ENCODE measurements at places on chromosomes 4 and X.

GRCh38 chr4:53043891-53044650 is 182.0 kb downstream of the RASL11B start:
- no peak for DNase-seq

GRCh38 chr4:13541720-13542576 is 2.4 kb downstream of the NKX3-2 start:
- no peak for DNase-seq

- DNase-seq = no peak
Observed at GRCh38 chr4:86563416-86563815, 30.7 kb upstream of the PTPN13 start.

- peak; percentile 84 for DNase-seq
Observed at GRCh38 chr4:74932832-74933561, at the start of gene PARM1. Gene PARM1 (plus strand): TSS chr4:74933116. CDS start chr4:74933328, 212 bp downstream.

- DNase-seq = no peak
Observed at GRCh38 chr4:114998316-114998715, 115.1 kb downstream of the NDST4 start.

GRCh38 chr4:26891054-26891453 is 30.4 kb downstream of the STIM2 start:
- no peak for DNase-seq

DNA sequence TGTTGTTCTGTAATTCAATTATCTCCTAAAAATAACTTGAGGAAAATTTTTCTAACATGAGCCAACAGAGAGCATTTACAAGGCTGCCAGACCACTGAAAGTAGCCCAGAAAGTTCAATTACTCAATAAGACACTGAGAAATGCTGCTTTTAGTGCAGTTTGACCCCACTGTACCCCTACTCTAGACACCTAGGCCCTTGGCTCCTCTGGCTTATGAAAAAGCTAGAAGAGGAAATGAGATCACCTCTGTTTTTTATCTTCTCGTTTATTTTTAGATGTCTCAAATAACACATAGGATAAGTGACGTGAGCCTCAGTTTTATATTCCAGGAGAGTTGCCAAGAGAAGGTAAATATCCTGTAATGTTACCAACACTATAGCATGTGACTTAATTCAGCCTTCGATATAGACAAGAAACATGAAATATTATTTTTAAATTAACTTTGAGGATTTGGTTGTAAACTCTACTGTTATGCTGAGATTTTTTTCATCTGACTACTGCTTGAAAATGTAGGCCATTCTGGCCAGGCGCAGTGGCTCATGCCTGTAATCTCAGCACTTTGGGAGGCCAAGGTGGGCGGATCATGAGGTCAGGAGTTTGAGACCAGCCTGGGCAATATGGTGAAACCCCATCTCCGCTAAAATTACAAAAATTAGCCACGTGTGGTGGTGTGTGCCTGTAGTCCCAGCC is 24.4 kb downstream of the TNIP3 start:
- DNase-seq = no peak

DNA sequence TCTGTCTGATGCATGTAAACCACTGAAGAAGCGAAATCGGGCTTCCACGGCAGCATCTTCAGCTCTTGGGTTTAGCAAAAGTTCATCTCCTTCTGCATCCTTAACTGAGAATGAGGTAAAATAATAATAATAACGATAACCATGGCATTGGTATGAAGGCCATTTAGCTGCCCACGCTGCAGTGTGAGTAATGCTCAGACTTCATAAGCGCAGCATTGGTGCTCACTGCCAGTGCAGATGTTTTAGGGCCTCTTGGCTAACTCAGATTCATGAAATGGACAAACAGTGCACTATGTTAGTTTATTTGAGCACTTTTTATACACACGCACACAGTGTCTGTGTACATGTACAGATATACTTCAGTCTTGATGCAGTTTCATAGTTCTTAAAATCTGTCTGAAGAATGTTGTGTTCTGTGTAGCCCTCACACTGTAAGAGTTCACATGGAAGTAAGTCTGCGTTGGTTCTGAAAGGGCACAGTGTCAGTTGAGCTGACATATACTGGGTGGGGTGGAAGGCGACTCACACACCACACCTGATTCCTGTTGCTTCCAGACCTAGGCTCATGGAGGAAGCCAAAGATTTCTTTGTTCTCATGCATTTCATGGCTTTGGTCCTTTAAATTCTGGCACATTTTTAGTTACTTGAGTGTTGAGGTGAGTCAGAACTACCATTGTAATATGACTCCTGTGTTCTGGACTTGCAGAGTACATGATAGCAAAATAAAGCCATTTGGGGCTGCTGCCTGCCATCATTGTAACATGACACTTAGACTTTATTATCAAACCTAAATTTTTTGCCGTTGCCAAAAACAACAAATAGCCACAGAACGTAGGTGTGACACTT is 68.7 kb downstream of the NSD2 start:
- DNase-seq = no peak

DNA sequence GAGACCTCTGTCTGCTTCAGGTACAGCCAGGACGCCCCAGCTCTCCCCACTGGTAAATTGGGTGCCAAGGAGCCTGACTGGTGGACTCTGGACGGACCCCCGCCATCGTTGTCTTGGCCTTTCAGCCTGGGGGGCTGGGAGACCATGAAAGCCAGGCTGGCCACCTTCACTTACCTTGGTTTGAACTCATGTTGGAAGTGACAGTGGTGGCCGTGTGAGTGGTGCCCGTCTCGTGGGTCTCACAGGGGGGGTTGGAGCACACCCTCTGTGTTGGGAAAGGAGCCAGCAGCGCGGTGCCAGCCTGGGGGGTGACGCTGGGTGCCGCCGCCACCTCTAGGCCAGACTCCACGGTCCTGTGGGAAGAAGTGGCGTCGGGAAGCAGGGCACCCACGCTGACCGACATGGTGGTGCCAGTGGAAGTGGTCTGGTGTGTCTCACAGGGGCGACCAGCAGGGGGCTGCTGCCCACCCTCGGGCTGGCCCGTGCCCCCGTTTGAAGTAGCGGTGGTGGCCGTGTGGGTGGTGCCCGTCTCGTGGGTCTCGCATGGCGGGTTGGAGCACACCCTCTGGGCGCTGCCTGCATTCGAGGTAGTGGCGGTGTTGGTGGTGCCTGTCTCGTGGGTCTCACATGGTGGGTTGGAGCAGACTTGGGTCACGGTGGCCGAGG is 9.6 kb upstream of the RENBP start:
- no peak for DNase-seq

DNA sequence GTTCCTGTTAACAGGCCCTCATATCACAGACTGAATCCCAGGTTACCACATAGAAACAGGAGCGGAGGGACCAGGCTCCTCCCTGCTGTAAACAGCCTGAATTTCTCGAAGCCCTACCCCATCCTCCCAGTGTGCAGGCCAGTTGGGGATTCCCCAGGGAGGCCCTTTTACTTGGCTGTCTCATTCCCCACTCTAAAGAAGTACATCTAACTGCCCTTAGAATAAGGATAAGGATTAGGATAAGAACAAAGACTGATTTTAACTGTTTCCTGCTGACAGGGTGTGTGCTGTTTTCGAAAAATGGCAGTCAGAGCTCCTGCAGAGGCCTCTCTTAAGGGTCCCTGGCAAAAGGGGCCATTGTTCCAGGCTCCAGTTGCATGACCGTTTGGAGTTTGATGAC is 133.7 kb downstream of the PAPSS1 start:
- DNase-seq = no peak

- no peak for DNase-seq
Observed at GRCh38 chrX:119273420-119274192, 37.5 kb downstream of the PGRMC1 start.

DNA sequence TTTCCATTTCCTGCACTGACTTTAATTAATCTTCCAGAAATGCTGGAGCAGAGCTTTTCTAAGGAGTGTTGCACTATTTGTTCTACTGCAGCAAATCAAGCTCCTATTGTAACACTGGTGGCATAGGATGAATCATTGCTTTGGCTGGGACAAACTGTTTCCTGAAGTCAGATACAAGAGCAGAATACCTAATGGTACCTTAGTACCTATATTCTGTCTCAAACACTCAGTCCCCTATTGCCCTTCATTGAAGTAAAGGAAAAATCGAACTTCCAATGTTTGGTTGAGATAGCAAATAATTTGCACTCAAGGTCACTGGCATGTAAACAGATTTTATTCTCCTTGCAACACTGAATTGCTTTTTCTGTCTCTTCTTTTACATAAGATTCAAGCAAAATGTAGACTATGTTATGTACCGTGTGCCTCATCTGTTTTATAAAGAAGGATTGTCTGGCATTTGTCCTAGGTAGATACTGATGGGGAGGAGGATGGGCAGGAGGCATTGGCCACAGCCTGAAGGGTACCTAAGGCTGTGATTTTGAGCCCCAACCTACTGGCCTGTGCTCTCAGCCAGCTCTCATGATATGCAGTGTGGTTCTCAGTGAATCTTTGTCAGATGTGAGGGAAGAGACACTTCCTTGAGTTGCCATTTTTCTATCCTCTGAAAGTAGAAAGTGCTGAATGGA is 141.6 kb downstream of the AASDH start:
- DNase-seq = no peak

DNA sequence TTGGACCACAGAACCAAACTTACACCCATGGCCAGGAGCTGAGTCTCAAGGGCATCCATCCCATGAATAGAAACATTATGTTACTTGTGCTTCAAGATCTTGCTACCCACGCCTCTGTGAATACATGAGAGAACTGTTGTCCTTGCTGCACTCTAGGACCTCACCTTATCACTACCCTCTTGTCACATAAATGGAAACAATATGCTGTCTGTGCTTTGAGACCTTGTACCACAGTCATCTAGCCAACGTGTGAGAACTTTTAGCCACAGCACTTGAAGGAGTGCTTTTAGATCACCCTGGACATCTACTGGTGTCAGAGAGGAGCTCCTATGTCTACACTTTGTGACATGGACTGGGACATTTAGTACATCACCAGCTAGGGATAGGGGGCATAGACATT is 30.7 kb upstream of the HUWE1 start:
- no peak for DNase-seq

GRCh38 chr4:6761649-6762615 is 20.6 kb upstream of the KIAA0232 start:
- DNase-seq = no peak

DNA sequence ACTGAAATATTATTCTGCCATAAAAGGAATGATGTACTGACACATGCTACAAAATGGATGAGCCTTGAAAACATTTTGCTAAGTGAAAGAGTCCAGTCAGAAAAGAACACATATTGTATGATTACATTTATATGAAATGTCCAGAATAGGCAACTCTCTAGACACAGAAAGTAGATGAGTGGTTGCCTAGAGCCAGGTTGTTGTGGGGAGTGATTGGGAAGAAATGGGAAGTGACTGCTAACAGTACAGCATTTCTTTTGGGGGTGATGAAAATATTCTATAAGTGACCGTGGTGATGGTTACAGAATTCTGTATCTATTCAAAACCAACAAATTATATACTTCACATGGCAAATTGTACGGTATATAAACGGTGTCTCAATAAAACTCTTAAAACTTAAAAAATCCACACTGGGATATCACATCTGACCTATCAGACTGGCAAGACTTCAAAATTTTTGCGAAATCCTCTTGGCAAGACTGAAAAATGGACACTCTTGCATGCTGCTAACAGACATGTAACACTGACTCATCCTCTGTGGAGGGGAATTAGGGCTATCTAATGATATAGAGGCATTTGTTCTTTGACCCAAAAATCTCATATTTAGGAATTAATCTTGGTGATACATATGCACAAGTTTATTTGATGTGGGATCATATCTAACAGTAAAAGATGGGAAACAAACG is 71.8 kb downstream of the FAM13A start:
- DNase-seq = no peak

DNA sequence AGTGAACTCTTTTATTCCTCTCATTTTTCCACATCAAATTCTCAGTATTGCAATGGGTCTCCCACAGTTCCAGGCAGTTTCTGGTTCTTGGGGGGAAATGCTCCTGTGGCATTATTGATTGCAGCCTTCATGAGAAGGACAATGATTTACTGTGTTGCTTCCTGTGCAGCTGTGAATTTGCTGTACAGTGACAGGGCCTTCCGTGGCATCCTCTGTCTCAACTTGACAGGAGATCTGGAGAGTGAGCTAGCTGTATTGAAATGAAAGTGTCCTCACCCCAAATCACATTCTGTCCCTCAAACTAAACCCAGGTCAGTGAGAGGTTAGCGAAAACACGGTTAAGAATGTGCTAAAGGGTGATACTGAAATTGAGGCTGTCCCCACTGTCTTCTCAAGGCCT is 77.1 kb upstream of the ATOH1 start:
- peak; percentile 61 for DNase-seq

- DNase-seq = no peak
Observed at GRCh38 chrX:130637591-130637990, 235.8 kb downstream of the RBMX2 start.

GRCh38 chrX:132504417-132504816 is 15.6 kb upstream of the MBNL3 start:
- DNase-seq = no peak

DNA sequence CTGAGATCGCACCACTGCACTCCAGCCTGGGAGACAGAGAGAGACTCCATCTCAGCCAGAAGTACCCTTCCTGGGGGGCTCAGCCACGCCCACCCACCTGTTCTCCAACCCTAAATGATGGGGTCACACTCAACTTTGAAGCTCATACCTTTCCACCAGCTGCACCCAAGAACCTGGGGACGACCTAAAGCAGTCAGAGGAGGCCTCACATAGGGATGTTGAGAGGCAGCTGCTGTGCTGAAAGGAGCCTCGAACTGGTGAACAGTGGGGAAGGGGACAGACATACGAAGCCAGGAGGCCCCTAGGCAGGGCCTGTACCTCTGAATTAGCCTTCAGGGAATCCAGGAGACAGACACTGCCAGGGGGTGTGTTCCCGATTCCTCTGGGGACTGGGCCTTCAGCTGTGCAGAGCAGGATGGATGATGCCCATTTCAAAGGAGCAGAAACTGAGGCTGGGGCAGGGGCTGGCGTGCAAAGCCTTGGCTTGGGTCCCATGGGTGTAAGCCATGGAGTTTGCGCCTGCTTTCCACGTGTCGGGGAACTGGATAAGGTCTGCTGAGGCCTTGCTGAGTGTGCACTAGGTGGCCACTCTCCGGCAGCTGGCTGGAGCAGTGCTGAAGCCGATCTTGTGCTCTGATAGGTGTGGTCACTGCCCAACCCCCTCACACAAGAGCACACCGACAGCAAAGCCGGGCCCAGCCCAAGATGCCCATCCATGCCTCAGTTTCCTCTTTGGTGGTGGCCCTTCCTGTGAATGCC is 130.8 kb downstream of the CPZ start:
- DNase-seq = no peak

DNA sequence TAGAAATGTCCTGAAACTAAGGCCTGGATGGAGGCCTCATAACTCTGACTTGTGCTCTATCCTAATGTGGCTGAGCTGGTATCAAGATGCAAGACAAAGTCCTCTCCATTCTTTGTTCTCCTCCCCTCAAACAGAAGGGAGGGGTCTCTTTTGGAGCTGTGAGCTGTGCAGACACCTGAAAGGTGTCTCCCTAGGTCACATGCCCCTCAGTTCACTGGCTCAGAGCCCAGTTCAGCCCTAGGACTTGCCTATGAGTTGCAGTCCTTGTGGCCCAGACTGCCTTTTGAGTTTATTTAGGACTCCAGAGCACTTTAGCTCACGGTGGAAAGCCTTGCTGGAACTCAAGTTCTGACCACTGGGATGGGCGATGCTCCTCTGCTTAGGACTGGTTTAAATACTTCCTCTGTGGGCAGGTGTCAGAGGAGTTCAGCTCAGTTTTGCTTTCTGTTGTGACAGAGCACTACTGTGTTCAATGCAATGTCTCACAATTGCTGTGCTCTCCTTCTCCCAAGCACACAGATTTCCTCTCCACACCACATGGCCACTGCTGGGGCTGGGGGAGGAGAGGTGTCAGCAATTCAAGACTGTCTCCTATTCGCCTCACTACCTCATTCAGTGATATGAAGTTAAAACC is 84.8 kb upstream of the ZNF827 start:
- DNase-seq = no peak
